SK-N-SH (cell line): ENCODE measurements at places on chromosomes 12 and 14. TPM values are rescaled to one million over a fixed set of nuclear protein-coding genes. Genes with fewer than 3 reads are reported as not detected.

TPPP2 gene
- not detected in 2 replicates for polyA plus RNA-seq

ALX1 gene
- 0.06 TPM in 1 of 2 replicates, not detected in the other for polyA plus RNA-seq

DNA sequence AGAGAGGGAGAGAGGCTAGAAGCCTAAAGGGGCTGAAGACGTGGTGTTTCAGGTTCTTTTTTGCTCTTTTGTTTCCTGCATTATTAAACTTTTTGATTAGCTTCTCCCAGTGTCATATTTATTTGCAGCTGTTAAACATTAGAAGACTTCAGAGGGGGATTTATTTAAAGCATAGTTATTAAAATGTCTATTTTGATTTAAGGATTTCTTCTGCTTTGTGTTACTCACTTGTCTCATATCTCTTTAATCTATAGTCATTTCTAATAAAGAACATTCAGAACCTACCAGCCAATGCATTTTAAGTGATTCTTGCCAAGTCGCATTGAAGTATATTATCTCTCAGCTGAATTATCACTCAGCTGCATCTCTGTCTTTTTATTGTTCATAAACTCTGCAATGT lies 152.0 kb upstream of the DYRK2 start:
- H3K4me3 ChIP-seq: no peak overlapping the region
- H3K27ac ChIP-seq: no peak overlapping the region
- H3K4me1 ChIP-seq: no peaks in the 10 kb centered on the region
- DNase-seq: no peak

OTX2 gene
- not detected in 2 replicates for polyA plus RNA-seq

- H3K4me1 ChIP-seq: no peaks in the 10 kb centered on the region
- H3K36me3 ChIP-seq: peaks cover 14% of the 10 kb centered on the region
- no peak overlapping the region for H3K4me3 ChIP-seq
- H3K27ac ChIP-seq: no peak overlapping the region
- no peaks in the 10 kb centered on the region for H3K27me3 ChIP-seq
Observed at GRCh38 chr12:78009031-78009430, 178.3 kb downstream of the NAV3 start.

DNA sequence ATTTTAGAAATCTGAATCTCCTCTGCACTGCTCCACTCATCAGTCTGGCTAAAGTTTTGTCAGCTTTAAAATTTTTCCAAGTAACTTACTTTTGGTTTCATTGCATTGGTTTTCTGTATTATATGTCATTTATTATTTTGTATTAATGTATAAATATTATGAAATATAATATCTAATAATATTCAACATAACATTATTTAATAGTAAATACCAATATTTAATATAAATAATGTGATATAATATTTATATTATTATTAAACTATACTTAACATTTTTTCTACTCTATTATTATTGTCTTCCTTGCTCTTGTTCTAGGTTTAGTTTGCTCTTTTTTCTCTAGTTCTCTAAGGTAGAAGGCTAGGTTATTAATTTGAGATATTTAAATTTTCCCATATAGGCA lies 512.1 kb downstream of the AACS start:
- no peak overlapping the region for H3K4me3 ChIP-seq
- H3K27me3 ChIP-seq: no peaks in the 10 kb centered on the region
- no peaks in the 10 kb centered on the region for H3K4me1 ChIP-seq
- DNase-seq: no peak

DNA sequence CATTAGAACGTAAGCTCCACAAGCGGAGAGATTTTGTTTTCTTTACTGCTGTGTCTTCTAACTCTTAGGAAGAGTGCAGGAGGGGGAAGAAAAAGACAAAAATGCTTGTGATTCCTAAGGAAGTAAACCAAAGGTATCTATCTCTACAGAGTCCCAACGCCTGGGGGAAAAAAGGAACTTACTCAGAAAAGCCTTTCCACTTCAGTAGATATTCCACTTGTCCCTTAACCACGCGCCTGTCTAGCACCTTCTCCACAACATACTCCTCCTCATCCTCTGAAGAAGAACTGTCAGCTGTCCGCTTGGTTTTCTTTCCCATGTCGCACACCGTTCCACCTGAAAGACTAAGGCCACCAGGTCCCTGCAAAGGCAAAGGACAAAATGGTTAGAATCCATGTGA lies 22.6 kb downstream of the CBX5 start:
- H3K27ac ChIP-seq: peak overlapping the region; percentile 98
- H3K36me3 ChIP-seq: peaks cover 14% of the 10 kb centered on the region; the same call in 1 of the 2 replicates
- H3K4me3 ChIP-seq: no peak overlapping the region
- no peaks in the 10 kb centered on the region for H3K27me3 ChIP-seq
- no peak for DNase-seq

MSRB3 gene
- polyA plus RNA-seq: 24.3 and 32.1 TPM in 2 replicates

SLC7A8 gene
- 0.96 and 1.4 TPM in 2 replicates for polyA plus RNA-seq

GRCh38 chr14:22456421-22456820 lies 132.6 kb downstream of the DAD1 start:
- H3K4me3 ChIP-seq: no peak overlapping the region
- H3K27me3 ChIP-seq: peaks cover 39% of the 10 kb centered on the region; the same call in 1 of the 2 replicates
- DNase-seq: no peak
- H3K4me1 ChIP-seq: no peaks in the 10 kb centered on the region
- no peaks in the 10 kb centered on the region for H3K36me3 ChIP-seq

- H3K27ac ChIP-seq: no peak overlapping the region
- H3K27me3 ChIP-seq: peaks cover 35% of the 10 kb centered on the region
- H3K36me3 ChIP-seq: no peaks in the 10 kb centered on the region
- H3K4me1 ChIP-seq: peaks cover 2% of the 10 kb centered on the region; the same call in 1 of the 2 replicates
- H3K4me3 ChIP-seq: no peak overlapping the region
Observed at GRCh38 chr14:52265253-52265652, 2.2 kb upstream of the PTGDR start.

FAIM2 gene
- polyA plus RNA-seq: 6.3 and 11.3 TPM in 2 replicates

GRCh38 chr12:112347581-112347982 lies 34.6 kb downstream of the HECTD4 start:
- H3K4me3 ChIP-seq: no peak overlapping the region
- H3K36me3 ChIP-seq: no peaks in the 10 kb centered on the region
- H3K27ac ChIP-seq: no peak overlapping the region
- H3K4me1 ChIP-seq: peaks cover 6% of the 10 kb centered on the region; the same call in 1 of the 2 replicates
- H3K27me3 ChIP-seq: no peaks in the 10 kb centered on the region

TRIM9 gene
- 3.9 and 4.2 TPM in 2 replicates for polyA plus RNA-seq

ZBTB42 gene
- 2.9 and 3.1 TPM in 2 replicates for polyA plus RNA-seq

DNA sequence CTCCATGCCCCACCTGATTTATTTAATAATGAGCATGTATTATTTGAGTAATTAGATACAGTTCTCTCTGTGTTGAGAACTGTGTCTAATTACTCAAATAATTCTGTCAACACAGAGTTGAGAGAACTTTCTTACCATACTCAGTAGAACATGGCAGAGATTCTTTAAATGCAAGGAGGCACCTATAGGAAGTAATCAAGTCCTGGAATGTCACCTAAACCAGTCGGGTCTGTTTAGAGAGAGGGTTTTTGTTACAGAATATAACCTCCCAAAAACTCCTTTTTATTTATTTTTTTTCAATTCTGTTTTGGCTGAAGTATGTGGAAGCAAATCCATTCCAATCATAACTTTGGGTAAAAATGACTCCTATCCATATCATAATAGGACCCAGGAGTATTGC lies 37.5 kb upstream of the CIT start:
- no peak overlapping the region for H3K27ac ChIP-seq
- H3K36me3 ChIP-seq: no peaks in the 10 kb centered on the region
- DNase-seq: no peak
- H3K4me3 ChIP-seq: no peak overlapping the region
- H3K4me1 ChIP-seq: no peaks in the 10 kb centered on the region

DNA sequence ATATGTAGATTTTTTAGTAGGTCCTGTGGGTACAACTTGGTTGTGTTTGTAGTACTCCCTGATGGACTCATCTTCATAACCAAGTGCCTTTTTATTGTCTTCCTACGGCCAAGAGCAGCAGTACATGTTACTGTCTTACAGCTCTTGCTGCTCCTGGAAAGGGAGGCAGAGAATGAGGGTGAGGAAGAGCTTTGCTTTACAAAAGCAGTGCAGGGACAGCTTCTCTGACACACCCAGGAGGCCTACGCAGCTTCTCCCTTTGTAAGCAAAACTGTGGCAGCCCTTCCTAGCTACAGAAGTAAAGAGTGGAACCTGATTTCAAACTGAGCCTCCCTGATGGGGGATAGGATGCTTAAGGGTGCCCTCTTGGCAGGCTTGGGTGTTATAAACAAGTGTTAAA lies 18.6 kb downstream of the MYRFL start:
- no peaks in the 10 kb centered on the region for H3K4me1 ChIP-seq
- no peaks in the 10 kb centered on the region for H3K27me3 ChIP-seq
- H3K36me3 ChIP-seq: no peaks in the 10 kb centered on the region
- DNase-seq: no peak
- no peak overlapping the region for H3K4me3 ChIP-seq
- H3K27ac ChIP-seq: no peak overlapping the region

DNA sequence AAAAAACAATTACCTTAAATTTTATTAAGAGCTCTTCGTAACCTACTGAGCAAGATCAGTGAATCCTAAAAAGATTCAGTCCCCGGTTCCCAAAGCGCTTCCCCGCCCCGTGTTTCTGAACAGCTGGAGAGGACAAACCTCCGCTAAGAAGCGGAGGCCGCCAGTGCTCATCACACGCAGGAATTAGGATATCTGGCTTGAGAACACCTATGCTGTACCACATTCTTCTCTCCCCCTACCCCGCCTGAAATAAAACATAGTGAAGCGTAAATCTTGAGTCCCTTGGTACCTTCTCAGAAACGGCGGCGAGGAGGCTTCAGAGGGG lies 774 bp upstream of the WDR20 start:
- no peaks in the 10 kb centered on the region for H3K27me3 ChIP-seq
- peak overlapping the region; percentile 53; the same call in 1 of the 2 replicates for H3K27ac ChIP-seq
- no peak for DNase-seq
- H3K4me3 ChIP-seq: peak overlapping the region; percentile 98

LRRC43 gene
- 0.94 and 1.4 TPM in 2 replicates for polyA plus RNA-seq

DNA sequence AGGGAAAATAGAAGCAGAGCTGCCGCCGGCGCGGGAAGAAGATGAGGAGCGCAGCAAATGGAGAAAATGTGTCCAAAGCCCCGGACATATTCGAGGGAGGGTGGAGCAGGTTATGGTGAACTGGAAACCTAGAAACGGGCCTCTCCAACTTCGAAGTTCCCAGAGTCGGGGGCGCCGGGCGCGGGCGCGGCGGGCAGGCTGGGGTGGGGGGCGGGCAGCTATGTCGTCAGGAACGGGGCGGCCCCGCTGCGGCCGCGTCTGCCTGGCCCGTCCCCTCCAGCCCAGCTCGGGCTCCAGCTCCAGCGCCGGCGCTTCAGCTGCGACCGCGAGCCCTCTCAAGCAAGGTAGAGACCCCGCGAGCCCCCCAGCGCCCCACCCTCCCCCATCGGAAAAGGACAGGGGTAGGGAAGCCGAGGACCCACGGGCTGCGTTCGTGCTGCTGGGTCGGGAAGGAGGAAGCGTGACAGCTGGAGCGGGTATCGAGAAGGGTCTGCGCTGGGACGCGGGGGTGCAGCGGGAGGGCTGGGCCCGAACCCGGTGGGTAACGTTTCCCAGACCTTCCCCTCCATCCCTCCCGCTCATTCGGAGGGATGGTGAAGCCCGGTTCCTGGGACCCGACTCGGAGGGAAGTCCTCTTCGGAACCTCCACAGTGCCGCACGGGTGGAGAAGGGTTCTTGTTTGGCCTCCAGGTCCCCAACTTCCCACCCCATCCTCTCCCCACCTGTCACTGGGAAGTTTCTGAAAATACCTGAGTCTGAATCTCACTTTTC lies 1.0 kb downstream of the DGKA start:
- no peaks in the 10 kb centered on the region for H3K36me3 ChIP-seq
- no peaks in the 10 kb centered on the region for H3K27me3 ChIP-seq
- H3K27ac ChIP-seq: peak overlapping the region; percentile 79
- DNase-seq: peak; percentile 88

CLEC4D gene
- not detected in 2 replicates for polyA plus RNA-seq

SERPINA12 gene
- not detected in 2 replicates for polyA plus RNA-seq

GRCh38 chr12:46963977-46964971 lies 115.1 kb upstream of the PCED1B start:
- H3K27ac ChIP-seq: peak overlapping the region; percentile 84
- no peaks in the 10 kb centered on the region for H3K36me3 ChIP-seq
- DNase-seq: no peak
- H3K4me3 ChIP-seq: no peak overlapping the region; the same call in 1 of the 2 replicates

- no peaks in the 10 kb centered on the region for H3K27me3 ChIP-seq
- H3K27ac ChIP-seq: no peak overlapping the region
- H3K36me3 ChIP-seq: no peaks in the 10 kb centered on the region
- H3K4me3 ChIP-seq: no peak overlapping the region
Observed at GRCh38 chr12:89686311-89686710, 22.3 kb downstream of the ATP2B1 start.

DHRS1 gene
- 65.4 and 71.7 TPM in 2 replicates for polyA plus RNA-seq

GRCh38 chr14:87754520-87755223 lies 238.3 kb downstream of the GALC start:
- H3K4me1 ChIP-seq: no peaks in the 10 kb centered on the region
- H3K4me3 ChIP-seq: no peak overlapping the region
- H3K36me3 ChIP-seq: no peaks in the 10 kb centered on the region
- H3K27ac ChIP-seq: no peak overlapping the region

FIGNL2 gene
- polyA plus RNA-seq: 0.05 and 0.08 TPM in 2 replicates
